ENCODE measurements at places on chromosomes 1 and 21.

DNA sequence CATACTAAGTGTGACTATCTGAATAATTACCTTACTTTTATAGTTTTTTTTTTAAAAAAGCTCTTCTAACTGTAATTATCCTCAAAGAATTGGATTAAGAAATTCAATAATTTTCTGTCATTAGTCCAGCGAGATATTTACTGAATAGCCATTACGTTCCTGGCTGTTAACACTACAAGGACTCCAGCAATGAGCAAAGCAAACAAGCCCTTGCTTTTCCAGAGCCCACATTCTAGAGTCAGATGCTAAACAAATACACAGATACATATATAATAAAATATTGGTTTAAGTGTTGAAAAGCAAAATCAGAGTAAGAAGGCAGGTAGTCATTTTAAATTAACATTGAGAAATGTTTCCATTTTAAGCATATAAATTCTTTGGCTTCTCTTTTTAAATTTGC, 118.4 kb downstream of the ATF6 start:
- no peak for DNase-seq

DNA sequence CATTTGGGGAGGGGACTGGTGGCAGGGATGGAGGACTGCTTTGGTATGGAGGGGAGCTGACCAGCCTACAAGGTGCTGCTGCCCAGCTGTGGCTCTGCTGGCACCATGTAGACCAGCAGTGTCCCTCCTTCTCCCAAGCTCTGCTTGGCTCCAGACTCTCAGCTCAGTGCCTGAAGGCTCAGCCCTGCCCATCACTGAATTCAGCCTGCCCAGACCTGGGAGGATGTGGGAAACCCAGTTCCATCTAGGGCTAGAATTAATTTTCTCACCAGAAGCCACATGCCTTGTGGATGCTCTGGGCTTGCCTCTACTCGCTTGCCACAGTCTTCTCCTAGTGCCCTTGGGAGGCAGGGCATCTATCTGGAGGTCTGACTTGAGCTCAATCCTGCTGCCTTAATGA, 195.0 kb upstream of the EDN2 start:
- no peak for DNase-seq

GRCh38 chr1:243315455-243315854, 59.6 kb downstream of the SDCCAG8 start:
- DNase-seq = no peak

GRCh38 chr21:23162198-23162946, 2164.2 kb downstream of the NCAM2 start:
- DNase-seq = no peak

GRCh38 chr21:45060675-45061311, 13.6 kb upstream of the ADARB1 start:
- DNase-seq = no peak

- no peak for DNase-seq
These were observed 56.6 kb upstream of the CR2 start for GRCh38 chr1:207397525-207397926.

DNA sequence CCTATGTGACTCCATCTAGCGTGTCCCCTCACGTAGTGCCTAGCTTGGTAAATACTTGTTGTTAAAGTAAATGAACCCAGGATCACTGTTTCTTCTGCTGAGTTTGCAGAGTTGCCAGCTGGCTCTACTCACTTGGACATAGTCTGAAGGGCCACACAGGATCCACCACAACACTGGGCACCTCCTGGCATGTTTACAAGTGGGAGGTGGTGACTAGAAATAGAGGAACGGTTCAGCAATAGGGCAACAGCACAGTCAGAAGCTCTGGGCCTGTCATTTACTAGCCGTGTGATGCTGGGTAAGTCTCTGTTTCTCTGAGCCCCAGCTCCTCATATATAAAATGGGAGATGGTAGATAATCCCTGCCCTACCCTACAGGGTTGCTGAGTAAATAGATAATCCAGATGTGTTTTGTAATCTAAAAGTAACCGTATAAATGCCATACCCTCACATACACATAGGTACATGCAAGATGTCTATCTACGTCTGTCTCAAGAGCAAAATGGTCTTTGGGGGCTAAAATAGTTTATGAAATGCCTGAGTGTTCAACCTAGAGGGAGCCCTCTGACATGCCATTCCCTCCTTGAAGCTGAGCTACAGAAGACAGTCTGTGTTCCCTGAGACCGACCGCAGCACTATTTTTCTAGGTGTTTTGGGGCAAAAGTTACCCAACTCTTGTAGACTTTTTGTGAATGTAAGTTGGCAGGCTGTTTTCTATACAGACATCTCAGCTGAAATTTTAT, 20.5 kb downstream of the RNF220 start:
- DNase-seq = no peak

DNA sequence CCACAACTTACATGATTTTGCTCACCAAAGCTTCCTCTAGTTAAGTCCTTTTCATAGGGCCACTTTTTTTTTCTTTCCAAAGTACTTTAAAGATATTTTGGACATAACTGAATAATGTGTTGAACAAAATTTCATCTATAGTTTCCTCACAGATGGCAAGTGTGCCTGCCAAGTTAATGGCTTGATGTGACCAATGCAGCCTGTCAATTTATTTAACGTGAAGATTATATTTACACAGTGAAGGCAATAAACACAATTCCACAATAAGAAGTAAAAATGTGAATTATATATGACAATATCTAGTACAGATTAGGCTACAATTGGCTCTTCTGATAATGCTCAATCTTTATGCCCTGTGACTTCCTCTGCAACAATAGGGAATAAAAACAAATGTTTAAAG, 18.0 kb downstream of the CLCA2 start:
- no peak for DNase-seq

DNA sequence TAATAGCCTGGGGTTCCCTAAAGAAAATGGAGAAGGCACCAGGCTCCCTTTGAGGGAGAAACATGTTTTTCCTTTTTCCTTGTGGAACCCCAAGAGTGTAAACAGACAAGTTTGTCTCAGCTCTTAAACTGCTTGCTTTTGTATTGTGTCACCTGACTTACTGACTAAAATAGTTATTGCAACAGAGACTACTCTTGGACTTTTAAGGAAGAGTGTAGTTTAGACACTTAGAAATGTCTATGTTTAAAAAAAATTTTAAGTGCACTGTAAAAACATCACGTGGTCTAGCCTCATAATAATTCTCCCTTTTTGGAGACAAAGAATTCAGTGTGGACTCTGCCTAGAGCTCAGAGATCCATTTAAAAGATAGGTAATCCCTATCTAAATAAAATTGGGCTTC, 141.1 kb downstream of the TRIM33 start:
- DNase-seq = no peak

DNA sequence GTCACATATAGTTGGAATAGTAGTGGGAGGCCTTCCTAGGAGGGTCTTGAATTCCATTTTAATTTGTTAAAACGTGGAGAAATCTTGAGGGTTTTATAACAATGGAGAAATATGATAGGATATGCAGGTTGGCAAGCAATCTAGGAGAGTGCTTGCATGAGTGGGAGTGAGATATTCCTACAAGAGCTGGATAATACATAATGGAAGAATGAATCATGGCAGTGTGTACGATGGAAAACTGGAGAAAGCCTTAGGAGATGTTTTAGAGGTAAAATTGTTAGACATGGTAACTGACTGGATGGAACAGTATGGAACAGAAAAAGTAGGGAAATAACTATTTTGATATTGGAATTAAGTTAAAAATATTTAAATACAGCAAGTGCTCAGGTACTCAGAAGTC, 352.4 kb downstream of the PTBP2 start:
- DNase-seq = no peak

- no peak for DNase-seq
These were observed 165.5 kb upstream of the FMN2 start for GRCh38 chr1:239926184-239926583.

GRCh38 chr1:51347398-51348146, 17.2 kb upstream of the TTC39A start:
- DNase-seq = no peak

DNA sequence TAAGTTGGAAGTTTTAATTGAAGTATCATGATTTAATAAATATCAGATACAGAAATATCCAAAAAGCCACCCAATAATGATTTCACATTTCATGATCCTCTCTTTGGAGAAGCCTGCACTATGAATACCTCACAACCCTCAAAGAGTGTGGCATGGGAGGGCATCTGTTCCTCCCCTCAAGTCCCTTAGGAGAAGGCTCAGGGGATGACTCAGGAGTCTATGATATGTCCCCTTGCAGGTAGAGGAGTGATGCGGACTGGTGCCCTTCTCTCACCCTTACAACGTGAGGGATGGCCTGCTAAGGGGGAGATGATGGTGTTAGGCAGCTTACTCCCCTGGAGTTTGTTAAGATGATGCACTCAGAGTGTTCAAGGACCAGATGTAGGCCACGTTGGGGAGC, 303.3 kb upstream of the DUSP10 start:
- DNase-seq = no peak

GRCh38 chr21:25980710-25981109, 189.9 kb downstream of the APP start:
- DNase-seq = no peak

DNA sequence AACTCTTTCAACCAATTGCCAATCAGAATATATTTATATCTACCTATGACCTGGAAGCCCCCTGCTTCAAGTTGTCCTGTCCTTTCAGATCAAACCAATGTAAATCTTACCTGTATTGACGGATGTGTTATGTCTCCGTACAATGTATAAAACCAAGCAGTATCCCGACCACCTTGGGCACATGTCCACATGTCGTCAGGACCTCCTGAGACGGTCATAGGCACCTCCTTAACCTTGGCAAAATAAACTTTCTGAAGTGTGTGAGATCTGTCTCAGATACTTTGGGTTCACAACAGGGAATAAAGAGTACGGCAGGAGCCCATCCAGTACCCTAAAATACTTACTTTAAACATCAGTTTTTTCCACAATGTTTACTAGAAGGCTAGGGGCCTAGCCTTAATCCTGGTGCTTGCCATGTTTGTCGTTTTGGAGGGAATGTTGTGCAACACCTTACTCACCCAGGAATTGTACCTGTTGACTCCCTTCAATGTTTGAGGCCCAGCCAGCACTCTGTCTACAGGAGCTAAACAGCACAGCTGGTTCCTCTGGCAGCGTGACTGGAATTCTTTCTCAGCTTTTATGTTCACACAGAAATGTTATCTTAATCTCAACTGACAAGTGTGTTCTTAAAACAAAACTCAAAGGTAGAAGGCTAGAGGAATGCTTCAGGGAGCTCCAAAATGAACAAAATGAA, 90.8 kb upstream of the USP25 start:
- DNase-seq = no peak

GRCh38 chr1:193755441-193755840, 569.0 kb upstream of the B3GALT2 start:
- DNase-seq = no peak

DNA sequence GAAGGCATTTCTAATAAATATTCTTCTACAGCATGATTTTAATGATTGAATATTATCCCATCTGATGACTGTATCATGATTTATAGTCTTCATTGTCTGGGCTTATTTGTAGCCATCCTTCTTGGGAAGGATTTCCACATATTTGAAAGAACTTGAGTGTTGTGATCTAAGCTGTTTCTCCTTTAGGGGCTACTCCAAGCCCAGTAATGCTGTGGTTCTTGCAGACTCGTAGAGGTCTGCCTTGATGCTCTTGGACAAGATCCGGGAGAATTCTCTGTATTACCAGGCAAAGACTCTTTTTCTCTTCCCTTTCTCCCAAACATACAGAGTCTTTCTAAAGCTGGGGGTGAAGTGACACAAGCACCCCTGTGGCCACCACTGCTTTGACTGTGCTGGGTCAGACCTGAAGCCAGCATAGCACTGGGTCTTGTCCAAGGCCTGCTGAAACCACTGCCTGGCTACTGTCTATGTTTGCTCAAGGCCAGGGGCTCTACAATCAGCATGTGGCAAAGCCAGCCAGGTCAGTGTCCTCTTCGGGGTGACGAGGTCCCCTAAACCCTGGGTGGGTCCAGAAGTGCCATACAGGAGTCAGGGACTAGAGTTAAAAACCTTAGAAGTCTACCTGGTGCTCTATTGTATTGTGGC, 107.4 kb downstream of the GIPC2 start:
- DNase-seq = no peak

DNA sequence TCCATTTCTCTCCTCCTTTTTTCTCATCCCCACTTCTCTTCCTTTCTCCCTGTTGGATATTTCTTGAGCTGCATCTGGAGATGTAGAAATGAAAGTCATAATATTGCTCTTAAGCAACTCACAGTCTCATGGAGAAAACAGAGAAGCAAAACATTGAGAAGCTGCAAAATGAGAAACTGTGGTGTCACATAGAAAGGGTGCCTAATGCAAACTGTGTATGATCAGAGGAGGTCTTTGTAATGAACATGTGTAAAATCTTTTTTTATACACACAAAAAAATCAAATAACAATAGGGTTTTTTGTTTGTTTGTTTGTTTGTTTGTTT, 11.8 kb upstream of the SLAMF7 start:
- DNase-seq = no peak

- no peak for DNase-seq
These were observed 182.4 kb downstream of the TRABD2B start for GRCh38 chr1:47814612-47815395.

DNA sequence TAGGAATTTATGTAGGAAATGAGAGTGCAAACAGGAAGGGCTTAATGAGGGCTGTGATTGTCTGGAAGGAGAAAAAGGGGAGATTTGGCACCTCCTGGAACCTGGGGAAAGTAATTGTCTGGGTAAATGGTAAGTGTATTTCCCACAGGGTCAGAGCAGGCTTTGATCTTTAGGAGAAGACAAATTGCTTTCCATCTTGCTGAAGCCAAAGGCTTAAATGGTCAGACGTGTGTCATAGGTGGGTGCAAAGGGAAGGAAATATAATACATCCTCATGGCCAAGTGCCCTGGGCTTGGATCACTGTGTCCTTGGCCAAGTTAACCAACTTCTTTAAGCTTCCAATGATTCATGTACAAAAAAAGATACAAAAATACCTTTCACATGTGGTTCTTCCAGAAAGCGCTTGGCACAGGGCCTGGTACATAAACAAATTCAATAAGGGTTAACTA, 1.3 kb upstream of the DUSP23 start:
- DNase-seq = no peak

GRCh38 chr21:37915497-37915911, 753 bp downstream of the KCNJ6 start:
- no peak for DNase-seq
